Stimulated activated CD8-positive, alpha-beta memory T cell treated with anti-CD3 and anti-CD28 coated beads, Interleukin-15, amount 100 ng/mL, for 1 hour (primary cell): ENCODE measurements at places on chromosomes 6 and 20.

GRCh38 chr6:125844989-125845388 is 54.2 kb downstream of the NCOA7 start:
- DNase-seq: no peak

- DNase-seq: no peak
Observed at GRCh38 chr6:137560184-137560563, 66.0 kb upstream of the OLIG3 start.

DNA sequence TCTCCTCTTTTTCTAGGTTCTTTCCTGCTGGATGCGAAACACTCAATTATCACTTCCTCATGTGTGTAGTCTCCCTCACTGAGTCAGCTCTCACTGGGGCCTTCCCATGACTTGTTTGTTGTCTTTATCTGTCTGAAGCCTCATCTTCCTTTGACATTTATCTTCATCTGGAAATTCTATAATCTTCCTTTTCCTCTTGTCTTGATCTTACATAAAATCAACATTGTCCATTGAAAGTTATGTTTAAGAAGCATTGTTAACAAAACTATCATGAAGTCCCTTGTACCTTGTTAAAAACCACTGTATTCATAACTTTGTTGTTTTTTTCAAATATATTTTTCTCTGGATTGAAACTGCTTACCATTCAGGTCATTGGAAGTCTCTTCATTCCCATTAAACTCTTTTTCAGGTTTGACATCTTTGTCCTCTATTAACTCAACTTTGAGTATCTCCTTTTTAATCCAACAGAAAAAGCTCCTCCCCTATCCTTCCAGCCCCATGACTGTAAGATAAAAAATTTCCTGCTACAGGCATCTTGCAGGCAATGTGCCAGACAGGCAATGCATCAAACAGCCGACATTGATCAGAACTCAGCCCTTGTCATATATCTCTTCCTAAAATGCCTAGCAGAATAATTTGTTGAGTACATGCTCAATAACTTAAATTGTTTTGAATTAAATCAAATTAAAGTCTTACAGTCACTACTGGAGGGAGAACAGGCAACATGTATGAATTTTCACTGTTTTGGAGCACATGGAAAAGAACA is 34.8 kb downstream of the MYLIP start:
- no peak for DNase-seq

- DNase-seq: no peak
Observed at GRCh38 chr20:33883164-33883563, 72.0 kb downstream of the CHMP4B start.

- DNase-seq: no peak
Observed at GRCh38 chr6:106973836-106974335, 643 bp downstream of the CD24 start.

- DNase-seq: no peak
Observed at GRCh38 chr6:128124713-128125112, 223.9 kb upstream of the THEMIS start.

- DNase-seq: no peak
Observed at GRCh38 chr6:138692058-138692977, 81.3 kb upstream of the CCDC28A start.

- DNase-seq: no peak
Observed at GRCh38 chr6:100230953-100231316, 233.8 kb downstream of the SIM1 start.
